ENCODE measurements at places on chromosomes 4 and X.

DNA sequence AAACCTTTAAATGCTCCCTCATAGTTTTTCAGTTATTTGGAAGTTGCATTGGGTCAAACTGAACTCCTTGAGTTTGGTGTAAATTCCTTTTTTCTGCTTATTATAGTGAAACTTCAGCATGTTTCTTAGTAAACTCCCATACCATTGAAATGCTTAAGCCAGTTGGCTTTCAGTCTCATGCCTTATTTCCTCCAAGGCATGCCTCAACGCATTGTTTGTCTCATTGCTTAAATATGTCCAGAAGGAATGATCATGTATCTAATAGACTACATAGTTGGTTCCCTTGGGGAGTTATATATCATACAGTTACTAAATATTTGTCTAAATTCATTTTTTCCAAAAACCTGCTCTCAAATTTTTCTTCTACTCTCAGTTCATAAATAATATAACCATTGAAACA, 114.0 kb downstream of the STOX2 start:
- no peak for DNase-seq

DNA sequence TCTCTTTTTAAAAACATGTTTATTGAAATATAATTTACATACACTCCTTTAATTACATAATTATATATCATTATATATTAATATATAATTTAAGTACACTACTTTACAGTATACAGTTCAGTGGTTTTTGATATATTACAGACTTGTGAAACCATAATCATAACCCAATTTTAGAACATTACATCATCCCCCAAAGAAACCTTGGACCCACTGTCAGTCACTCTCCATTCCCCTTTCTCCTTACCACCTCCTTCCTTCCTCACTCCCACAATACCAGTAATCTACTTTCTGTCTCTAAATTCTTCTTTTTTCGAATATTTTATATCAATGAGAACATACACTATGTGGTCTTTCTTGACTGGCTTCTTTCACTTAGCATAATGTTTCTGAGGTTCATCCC, 17.9 kb upstream of the EXOSC9 start:
- no peak for DNase-seq

DNA sequence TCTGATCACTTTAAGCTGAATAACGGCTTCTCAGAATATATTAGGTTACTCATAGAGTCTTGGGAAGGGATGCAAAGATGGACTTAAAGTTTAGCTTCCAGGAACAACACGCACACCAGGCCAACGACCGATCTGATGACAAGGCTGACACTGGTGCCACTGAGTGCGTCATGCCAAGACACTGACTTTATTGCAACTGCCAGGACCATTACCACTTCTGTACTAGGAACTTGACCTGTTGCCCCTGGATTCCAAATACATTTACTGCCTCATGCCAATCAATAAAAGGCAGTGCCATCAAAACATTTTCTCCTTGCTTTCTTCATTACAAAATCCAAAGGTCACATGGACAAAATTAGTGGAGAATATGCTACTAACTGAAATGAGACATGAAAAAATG, 505.9 kb upstream of the CTSO start:
- no peak for DNase-seq

DNA sequence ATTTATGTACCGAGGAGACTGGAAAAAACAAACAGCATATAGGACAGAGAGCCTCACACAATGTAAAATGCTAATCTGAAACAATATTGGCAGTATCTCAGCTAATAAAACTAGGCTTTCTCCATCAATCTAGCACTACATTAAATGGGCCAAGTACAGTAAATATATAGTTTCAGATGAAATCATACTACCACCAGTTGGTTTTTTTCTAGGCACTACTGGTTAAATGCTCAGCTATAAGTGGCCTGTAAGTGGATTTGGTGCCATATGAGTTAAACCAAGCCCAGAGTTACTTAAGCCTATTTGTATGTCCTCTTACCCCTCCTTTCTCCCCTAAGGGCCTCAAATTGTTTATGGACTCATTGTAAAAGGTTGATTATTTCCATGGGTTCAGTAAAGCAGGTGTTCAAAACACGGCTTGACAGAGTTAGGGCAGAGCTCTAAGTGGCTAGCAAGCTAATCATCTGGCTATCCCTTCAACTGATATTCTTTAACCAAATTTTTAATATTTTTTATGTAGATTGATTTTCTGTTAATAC, 57.5 kb downstream of the FAM13A start:
- DNase-seq, result no peak

GRCh38 chr4:69907151-69907550, 23.7 kb upstream of the CSN1S1 start:
- DNase-seq, result no peak

GRCh38 chr4:55116450-55116849, 8.9 kb downstream of the KDR start:
- no peak for DNase-seq

- no peak for DNase-seq
These were observed 129.0 kb upstream of the STX18 start for GRCh38 chr4:4670869-4671268.

DNA sequence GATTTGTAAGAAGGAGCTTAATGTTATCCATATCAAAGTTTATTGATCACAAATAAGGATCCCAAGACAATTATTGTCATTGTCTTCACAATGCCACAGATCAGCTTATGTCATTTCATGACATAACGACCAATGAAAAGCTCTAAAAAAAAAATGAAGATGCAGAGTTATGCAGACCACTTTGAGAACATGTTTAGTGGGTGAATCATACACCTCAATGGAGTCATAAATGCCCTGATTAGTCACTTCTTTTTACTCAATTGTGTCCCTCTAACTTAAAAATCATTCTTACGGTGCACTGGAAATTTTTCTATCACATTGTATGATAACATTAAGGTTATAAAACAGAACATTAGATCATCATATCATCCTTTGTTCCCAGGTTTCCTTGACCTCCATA, 87.6 kb upstream of the GABRG1 start:
- DNase-seq, result no peak

GRCh38 chrX:131802836-131803626, 220.1 kb upstream of the STK26 start:
- peak; percentile 72 for DNase-seq

DNA sequence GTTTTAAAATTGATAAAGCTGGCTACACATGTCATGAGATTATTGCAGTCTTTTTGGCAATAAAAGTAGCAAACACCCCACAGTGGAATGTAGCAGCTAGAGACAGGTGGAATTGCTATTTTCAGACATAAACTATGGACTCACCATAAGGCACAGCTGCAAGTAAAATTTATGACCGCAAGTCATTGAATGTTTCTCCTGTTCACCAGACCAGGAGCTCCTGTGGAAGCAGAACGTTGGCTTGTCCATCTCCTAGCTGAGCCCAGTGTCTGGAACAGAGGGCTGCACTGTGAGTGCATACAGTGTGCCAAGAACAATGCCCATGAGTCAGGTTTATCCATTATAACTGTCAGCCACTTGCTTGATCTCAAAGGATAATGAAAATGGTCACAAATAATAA, 538.2 kb downstream of the INPP4B start:
- DNase-seq, result no peak

GRCh38 chrX:103215425-103215991, 600 bp downstream of the BEX4 start:
- DNase-seq, result no peak

GRCh38 chr4:73868206-73869129, 725 bp upstream of the CXCL1 start:
- peak; percentile 55 for DNase-seq

- no peak for DNase-seq
These were observed 142.3 kb downstream of the INPP4B start for GRCh38 chr4:142703694-142704309.

DNA sequence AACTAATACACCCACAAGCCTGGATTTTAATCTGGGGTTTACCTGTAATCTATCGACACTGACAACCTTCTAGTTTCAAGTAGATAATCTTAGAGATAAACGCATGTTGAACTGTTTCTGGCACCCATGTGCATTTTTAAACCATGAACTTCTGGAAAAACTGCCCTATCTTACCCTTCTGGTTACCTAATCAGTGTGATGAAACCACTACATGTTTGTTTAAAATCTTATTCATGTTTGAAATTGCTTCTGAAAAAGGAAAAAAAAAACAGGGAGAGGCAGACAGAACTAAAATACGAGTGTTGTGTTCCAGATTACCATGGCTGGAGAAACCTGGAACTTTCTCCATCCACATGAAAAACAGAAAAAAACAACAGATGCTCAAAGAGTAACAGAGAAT, 139.3 kb downstream of the MID1IP1 start:
- DNase-seq, result no peak

DNA sequence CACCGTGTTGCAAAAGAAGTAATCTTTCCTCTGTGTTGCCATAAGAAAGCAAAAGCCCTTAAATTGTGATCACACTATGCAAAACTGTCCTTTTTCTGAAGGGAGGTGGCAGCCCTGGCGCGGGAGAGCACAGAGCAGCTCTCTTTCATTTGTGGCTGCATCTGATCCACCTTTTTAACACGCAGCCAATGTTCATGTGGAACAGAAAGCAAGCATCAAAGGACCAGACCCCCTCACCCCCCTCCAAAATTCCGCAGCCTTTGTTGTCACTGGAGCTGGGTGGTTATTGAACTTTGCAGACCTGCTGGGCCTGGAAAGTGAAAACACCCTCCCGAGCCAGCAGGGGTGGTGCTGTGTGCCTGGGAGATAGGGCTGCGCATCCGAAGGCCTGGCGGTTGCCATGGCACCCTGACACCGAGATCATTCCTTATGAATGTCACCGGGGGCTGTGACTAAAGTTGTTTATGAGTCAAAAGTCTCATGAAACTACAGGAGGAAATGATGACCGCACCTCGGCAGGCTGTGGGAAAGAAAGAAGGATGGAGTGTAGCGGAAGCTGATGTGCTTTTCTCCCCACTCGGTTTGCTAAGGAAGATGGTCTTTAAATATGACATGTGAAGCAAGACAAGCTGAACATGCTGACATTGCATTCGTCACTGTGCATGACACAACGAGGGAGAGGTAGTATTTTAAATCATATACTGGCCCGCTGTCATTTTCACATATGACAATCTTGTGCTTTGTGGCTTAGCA, 367.4 kb downstream of the UNC5C start:
- DNase-seq, result no peak

DNA sequence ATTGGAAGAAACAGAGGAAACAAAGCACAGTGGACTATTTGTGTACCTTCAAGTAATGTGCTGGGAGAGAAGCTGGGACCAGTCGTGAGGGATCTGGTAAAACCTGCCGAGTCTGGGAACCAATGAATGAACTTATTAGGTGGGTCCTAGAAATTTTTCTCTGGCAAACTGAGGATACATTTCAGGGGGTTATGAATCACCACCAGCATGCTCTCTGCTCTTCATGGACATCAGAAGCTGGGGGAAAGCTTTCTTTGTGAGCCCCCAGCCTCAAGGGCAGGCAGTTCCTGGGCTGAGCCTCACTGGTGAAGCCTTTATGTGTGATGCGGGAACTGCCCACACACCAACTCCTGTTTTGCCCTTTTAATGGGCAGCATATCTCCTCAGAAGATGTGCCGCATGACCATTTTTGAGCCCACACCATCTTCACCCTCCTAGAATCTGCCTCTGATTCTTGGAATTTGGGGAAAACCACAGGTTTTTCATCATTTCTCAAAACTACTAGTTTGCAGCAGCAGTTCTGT, 95.4 kb upstream of the ENPP6 start:
- DNase-seq, result no peak

DNA sequence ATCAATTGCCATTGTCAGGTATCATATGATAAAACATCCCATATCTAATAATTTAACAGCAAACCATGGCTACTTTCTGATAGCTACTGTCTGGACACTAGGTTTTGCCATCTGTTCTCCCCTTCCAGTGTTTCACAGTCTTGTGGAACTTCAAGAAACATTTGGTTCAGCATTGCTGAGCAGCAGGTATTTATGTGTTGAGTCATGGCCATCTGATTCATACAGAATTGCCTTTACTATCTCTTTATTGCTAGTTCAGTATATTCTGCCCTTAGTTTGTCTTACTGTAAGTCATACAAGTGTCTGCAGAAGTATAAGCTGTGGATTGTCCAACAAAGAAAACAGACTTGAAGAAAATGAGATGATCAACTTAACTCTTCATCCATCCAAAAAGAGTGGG, 7.0 kb downstream of the NPY5R start:
- DNase-seq, result no peak

DNA sequence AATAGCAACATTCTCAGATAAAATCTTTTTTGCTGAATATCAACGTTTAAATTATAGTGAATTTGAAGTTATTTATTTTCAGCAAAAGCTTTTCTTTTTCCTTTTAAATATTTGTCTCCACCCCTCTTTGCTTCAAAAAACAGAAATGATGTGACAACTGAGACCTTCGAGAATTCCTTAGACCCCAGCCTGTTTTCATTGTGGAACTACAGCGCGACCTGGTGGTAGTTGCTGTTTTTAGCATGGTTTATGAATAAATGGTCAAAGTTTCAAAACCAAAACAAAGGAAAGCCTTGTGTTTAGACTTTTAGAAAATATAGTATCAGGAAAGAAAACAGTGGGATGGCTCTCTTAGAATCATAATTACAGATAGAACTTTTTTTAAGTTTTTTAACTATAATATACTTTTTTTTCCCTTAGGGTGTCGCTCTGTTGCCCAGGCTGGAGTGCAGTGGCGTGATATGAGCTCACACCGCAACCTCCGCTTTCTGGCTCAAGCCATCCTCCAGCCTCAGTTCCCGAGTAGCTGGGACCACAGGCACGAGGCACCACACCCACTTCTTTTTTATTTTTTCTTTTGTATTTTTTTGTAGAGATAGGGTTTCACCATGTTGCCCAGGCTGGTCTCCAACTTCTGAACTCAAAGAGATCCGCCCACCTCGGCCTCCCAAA, 26.8 kb upstream of the TMEM184C start:
- peak; percentile 66 for DNase-seq

DNA sequence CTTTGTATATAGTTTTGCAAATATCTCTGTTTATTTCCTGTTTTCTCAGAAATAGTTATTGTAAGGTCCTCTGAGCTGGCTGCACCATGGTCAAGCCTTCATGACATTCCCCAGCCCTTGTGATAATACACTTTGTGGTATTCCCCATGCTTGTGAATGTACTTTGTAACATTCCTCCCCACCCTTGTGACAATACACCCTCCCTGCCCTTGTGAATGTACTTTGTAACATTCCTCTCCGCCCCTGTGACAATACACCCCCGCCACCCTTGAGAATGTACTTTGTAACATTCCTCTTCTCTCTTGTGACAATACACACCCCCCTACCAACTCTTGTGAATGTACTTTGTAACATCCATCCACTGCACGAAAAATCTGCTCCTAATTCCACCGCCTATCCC, 530.7 kb downstream of the CENPC start:
- DNase-seq, result peak; percentile 4

DNA sequence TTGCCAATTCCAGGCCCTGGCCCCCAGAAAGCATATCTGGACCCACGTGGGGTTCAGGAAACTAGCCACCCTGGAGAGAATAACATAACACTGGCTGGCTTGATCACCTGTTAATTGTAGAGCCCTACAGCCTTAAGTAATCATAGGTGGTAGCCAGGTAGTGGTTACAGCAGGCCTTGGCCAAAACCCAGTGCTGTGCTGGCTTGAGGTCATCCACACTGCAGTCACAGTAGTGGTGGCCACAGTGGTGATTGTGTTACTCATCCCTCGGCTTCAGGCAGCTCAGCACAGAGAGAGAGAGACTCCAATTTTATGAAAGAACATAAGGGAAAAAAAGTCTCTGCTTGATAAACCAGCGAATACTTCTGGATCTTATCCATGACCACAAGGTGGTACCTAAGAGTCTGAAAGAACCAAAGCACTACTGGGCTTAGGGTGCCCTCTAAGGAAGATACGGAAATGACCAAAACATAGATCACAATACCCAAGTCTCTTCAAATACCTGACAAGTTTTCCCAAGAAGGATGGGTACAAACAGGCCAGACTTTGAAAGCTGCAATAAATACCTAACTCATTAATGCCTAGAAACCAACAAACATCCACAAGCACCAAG, 46.6 kb upstream of the CDX4 start:
- peak; percentile 38 for DNase-seq
